Activated T-helper 9 cell treated with anti-CD3 and anti-CD28 coated beads, Interleukin-2, amount 50 U/mL, for 16 hours (primary cell): ENCODE measurements at places on chromosomes 13 and 19.

DNA sequence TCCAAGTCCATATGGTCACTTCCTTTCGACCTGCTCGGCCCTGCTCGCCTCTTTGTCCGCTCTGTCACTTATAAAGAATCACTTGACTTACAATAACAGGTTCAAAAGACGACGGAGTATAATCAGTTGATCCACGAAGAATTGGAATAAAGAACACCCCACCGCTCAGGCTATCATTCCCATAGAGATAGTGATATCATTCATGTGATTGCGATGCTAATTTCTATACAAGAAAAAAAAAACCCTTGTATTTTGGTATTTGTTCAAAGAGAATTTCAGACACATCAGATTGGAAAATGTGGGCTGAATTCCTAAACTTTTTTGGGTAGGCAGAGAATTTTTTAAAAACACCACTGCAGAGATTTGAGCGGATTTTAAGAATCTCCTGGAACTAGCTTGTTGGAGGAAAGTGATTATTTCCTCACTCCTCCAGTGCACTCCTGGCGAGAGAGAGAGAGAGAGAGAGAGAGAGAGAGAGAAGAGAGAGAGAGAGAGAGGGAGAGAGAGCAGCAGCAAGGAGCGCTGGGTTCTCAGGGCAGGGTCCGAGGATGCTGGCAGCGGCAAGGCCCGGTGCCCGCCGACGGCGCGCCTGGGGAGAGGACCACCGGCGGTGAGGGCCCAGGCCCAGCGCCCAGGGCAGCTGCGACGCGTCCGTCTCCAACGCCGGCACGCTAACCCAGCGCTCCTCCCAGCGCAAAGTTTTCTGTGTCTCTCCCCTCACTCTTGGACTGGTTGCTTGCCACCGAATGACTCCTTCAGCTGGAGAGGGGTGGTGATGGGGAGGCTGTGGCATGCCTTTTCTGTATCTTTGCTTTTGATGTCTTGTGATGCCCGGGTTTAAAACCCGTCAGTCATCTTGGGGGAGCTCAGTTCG, 149.0 kb upstream of the ZNF536 start:
- no peak for DNase-seq

- no peak for DNase-seq
Observed at GRCh38 chr13:48356750-48357149, 53.2 kb downstream of the RB1 start.

- DNase-seq: no peak
Observed at GRCh38 chr13:113781571-113781970, 22.5 kb downstream of the TMEM255B start.

GRCh38 chr13:38826182-38826813, 139.4 kb downstream of the FREM2 start:
- no peak for DNase-seq

DNA sequence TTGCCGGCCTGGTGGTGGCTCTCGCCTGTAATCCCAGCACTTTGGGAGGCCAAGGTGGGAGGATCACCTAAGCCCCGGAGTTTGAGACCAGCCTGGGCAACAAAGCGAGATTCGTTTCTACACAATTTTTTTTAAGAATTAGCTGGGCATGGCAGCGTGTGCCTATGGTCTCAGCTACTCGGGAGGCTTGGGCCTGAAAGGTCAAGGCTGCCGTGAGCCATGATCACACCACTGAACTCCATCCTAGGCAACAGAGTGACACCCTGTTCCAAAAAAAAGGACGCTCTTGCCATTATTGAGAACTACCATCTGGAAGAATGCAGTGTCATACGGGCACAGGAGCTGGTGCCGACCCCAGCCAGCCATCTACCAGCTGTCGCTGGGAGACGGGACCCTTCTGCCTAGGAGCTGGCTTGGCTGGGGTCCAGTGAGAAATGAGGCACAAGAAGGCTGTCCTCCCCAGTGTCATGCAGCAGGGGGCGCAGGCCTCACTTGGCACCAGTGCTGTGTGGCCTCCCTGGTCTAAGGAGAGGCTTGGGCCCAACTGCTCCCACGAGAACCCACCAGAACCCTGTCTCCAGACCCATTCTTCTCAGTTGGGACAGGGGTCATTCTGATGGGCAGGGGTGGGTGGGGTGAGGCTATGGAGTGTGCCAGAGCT, 12.2 kb upstream of the RELB start:
- DNase-seq: peak; percentile 51

- DNase-seq: no peak
Observed at GRCh38 chr19:55113570-55114039, 3.8 kb downstream of the PPP1R12C start.

DNA sequence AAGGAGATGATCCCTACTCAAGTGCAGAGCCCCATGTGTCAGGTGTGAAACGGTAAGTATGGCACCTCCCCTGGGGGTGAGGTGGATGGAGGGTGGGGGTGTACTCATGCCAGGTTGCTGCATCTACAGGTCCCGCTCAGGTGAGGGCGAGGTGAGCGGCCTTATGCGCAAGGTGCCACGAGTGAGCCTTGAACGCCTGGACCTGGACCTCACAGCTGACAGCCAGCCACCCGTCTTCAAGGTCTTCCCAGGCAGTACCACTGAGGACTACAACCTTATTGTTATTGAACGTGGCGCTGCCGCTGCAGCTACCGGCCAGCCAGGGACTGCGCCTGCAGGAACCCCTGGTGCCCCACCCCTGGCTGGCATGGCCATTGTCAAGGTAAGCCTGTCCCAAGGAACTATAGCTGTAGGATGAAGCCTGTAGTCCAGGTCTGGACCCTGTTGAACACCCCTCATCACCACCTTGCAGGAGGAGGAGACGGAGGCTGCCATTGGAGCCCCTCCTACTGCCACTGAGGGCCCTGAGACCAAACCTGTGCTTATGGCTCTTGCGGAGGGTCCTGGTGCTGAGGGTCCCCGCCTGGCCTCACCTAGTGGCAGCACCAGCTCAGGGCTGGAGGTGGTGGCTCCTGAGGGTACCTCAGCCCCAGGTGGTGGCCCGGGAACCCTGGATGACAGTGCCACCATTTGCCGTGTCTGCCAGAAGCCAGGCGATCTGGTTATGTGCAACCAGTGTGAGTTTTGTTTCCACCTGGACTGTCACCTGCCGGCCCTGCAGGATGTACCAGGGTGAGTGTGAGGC, 5.2 kb downstream of the TRIM28 start:
- DNase-seq: no peak
